Colonic mucosa (tissue), 4 donors: ENCODE measurements at places on chromosomes 3 and 15.

- no peak for DNase-seq
Observed at GRCh38 chr3:16303037-16303575, 38.1 kb downstream of the OXNAD1 start.

DNA sequence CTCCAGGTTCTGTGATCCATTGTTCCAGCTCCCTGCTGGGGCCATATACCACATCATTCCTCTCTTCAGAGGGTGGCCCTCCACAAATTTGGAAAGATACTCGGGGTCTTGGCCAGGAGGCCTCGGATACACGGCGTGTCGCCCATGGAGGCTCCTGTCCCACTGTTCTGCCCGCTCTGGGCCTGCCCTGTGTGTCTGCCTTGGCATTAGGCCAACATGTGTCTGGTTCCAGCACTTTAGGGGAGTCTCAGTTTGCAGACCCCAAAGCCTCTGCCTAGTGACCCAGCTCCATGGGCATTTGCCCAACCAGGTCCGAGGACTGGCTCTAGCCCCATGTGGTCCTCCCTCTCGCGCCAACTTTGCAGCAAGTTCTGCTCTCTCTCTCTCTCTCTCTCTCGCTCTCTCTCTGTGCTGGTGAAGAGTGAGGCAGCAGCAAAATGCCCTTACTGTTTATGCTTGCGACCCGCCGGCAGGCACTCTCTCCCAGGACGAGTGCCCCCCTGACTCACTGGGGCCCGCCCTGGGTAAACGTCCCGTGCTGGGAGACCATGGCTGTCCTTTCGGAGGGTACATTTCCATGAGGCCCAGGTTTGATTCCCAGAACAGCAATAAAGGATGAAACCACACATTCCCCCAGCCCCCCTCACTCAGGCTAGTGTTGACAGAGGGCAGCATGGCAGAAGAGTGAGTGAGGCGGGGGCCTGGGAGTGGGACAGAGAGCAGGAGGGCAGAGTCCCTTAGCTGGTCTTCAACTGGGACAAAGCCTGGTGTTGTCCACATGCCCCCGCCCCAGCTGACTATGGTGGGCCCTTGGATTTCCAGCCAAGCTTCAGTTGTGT lies 77.9 kb downstream of the ISG20 start:
- DNase-seq = no peak

- no peak for DNase-seq
Observed at GRCh38 chr3:174618368-174619080, 240.6 kb upstream of the NAALADL2 start.

DNA sequence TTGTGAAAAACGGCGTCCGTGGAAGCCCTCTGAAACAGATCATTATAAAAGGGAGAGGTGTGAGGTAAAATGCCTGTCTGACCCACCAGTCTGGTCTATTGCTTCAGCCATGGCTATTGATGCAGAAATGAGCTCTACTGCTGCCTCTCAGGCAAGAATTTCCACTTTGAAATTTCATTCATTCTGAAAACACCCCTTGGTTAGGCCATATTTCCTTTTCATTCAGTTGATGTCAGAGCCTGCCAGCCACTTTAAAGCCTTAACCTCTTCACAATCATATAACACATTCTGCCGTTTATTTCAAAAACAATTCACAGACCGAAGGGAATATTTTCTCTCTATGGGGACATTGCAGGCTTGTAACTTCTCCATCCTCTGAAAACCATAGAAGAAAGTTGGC lies 71.9 kb downstream of the FOXB1 start:
- DNase-seq = no peak

DNA sequence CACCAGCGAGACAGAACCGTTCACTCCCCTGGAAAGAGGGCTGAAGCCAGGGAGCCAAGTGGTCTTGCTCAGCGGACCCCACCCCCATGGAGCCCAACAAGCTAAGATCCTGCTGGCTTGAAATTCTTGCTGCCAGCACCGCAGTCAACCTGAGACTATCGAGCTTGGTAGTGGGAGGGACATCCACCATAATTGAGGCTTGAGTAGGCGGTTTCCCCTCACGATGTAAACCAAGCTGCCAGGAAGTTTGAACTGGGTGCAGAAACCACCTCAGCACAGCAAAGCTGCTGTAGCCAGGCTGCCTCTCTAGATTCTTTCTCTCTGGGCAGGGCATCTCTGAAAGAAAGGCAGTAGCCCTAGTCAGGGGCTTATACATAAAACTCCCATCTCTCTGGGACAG lies 151.0 kb downstream of the MBNL1 start:
- DNase-seq = no peak

GRCh38 chr15:98777426-98777825 lies 129.1 kb downstream of the IGF1R start:
- no peak for DNase-seq

DNA sequence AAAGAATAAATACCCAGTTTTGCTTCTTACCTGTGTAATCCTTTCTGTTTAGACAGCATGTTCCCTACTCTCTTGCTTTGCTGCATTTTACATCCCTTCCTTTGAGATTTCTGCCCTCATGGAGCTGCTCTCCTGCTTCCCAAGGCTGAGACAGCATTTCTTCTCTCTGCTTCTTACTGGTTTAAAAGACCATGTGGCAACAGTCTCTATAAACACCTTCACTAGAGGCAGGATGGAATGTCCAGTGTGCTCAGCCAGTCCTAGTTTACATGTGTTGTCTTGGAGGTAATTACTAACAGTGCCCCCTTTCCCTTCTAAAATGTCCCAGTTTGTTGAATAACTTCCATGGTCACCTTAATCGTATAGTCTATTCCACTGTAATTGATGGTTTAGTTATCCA lies 262.3 kb downstream of the CNTN3 start:
- no peak for DNase-seq

GRCh38 chr3:142723968-142724681 lies at the start of gene TRPC1:
TSS of gene TRPC1 (plus strand) at chr3:142724034. CDS start at chr3:142724560, 526 bp downstream.
- DNase-seq = peak; percentile 75

DNA sequence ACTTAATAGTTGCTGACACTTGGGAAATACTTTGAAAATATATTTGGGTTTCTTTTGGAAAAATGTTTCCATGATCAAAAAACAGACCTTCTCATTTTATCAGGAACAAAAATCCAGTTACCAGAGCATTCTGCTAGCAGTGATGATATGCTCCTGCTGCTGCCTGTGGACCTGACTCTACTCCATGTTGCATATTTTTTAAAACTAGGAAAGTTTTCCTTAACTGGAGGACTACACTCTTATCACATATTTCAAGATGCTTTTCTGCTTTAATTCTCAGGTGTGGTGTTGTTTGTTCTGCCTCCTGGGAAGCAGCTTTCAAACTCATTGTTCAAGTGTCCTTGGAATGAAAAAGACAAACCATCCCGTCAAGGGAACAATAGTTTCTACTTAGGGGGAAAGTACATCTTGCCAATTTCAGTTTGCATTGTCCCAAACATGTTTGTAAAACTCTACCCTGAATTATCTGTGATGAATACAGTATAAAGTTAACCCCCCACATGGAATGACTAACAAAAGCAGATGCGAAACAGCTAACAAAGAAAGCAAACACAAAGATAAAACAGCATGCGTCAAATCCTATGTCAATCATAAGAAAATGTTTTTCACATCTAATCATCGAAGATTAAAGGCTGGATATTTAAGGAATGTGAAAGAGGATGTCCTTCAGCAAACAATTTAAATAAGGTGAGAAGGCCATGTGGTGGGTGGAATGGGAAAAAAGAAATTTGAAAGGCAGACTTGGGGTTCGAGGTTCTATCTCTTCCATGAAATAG lies 40.1 kb upstream of the PSMD6 start:
- DNase-seq = no peak

DNA sequence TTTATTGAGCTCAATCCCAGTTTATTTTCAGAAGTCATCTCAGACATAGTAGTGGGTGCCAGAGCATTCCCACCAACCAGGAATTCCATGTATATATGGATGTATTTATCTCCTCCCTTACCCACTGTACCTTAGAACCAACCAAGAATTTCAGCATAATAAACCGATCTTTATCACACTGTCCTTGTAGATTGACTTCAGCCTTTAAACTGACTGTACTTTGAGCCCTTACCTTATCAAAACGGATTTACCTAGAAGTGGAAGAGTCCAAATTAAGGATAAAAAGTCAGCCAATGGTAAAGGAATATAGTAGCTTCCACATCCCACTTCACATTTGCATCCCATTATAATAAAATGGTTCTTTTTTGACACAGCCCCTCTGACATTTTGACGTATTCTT lies 37.9 kb downstream of the GATM start:
- no peak for DNase-seq

GRCh38 chr3:96192966-96193550 lies 621.3 kb upstream of the EPHA6 start:
- no peak for DNase-seq

DNA sequence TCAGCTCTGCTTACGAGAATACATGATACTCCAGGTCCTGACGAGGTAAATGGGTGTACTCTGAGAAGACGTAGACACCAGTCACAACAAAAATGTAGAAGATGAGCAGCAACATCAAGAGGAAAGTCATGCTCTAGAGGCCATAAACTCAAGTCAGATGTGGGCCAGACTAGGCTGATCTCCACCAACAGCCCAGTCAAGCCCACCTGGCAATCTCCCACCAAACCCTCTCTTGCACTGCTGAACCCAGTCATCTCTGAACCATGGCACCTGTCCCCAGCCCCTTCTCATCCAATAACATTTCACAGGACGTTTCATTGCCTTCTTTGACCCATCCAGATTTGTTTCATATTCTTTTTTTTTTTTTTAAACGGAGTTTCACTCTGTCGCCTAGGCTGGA lies 10.8 kb upstream of the PDIA3 start:
- no peak for DNase-seq

GRCh38 chr3:64508140-64508539 lies 179.7 kb downstream of the ADAMTS9 start:
- DNase-seq = no peak

DNA sequence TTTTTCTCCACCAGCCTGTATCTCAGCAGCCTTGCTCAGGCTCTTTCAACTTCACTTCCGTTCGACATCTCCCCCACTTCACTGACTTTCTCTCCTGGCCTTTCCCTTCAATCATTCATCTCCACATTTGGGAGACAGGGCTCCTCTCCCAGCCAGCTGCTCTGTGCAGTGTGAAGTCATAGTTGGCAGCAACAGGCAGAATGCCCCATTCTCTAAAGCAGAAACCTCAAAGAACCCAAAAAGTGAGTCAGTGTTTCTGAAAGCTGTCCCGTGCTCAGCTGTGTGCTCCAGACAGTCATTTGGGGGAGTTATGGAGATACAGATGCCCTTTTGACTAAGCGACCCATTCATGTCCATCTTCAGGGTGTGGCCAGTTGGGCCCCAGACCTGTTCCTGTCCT lies 54.3 kb downstream of the NTRK3 start:
- DNase-seq = no peak

DNA sequence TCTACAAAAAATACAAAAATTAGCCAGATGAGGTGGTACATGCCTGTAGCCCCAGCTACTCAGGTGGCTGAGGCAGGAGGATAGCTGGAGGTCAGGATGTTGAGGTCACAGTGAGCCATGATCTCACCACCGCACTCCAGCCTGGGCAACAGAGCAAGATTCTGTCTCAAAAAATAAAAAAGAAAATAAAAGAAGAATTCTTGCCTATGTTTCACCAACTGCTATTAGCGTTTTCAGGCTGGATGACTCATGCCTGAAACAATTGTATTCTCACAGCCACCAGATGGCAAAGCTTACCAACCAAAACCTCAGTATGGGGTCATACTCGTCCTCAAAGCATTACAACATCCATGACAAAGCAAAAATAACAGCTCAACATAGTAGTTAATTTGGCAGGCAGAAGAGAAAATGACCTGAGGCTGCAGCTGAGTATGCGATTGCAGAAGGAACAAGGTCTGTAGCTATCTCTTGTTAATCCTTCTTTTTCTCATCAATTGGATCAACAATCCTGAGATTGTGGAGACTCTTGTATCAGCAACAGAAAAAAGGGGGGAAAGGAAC lies 52.2 kb downstream of the TP53BP1 start:
- peak; percentile 22 for DNase-seq

GRCh38 chr15:85024509-85025336 lies 43.1 kb downstream of the PDE8A start:
- DNase-seq = no peak

DNA sequence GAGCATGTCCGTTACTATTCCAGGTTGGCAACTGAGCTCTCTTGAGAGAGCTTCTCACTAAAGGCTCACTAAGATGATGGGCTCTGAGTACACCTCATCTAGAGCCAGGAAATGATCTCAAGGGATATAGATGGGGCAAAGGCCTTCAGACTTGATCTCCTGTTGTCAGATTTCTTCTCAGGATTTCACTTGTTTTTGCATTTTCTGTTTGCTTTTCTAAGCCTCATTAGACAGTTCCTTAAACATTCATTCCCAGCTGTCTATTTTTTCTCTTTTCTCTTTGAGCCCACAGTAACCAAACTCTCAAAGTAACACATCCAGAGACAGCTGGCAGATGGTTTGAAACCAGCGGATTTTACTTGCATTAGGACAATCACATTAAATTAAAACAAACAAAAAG lies 28.4 kb upstream of the ARL8B start:
- DNase-seq = no peak

DNA sequence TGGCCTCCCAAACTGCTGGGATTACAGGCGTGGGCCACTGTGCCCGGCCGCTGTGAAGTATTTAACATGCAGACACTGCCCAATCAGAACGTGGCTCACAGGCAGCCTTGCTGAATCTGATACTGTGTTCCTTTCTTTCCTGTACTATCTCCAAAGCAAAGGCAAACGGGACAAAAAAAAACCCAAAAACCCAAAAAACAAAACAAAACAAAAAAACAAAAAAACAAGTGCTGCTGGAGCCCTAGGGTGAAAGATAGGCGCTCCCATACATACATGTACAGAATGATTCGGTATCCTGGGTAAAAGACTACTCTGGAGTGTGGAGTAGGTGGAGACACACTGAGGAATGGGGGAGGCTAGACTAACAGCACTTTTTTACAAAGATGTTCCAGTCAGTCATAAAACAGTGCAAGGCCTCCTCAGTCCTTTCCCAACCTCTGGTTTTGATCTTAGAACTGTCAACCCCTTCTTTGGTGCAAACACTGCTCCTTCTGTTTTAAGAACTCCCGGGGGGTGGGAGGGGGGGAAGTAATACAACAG lies 7.7 kb upstream of the MAP1A start:
- no peak for DNase-seq

- peak; percentile 21 for DNase-seq
Observed at GRCh38 chr3:198079771-198080520, 119.9 kb downstream of the LMLN start.

DNA sequence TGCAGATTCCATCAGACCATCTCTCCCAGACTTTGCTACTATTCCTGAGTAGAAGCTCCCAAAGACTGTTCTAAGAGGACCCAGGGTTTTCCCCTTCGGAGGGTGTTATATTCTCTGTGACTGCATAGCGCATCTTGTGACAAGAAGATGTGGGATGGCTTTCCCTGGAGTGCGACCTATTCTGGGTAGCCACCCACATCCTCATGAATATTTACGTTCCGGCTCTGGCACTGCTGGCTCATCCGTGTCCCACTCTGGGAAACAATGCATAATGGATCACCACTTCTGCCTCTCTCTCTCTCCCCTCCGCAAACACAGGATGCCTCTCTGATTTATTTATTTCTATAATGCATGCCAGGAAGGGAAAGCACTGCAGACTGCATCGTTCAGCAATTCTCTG lies 166.1 kb downstream of the PYDC2 start:
- no peak for DNase-seq
